BJ (cell line): ENCODE measurements at places on chromosomes 3 and 15.

GRCh38 chr3:85667744-85668143 lies 709.0 kb downstream of the CADM2 start:
- no peak for DNase-seq

DNA sequence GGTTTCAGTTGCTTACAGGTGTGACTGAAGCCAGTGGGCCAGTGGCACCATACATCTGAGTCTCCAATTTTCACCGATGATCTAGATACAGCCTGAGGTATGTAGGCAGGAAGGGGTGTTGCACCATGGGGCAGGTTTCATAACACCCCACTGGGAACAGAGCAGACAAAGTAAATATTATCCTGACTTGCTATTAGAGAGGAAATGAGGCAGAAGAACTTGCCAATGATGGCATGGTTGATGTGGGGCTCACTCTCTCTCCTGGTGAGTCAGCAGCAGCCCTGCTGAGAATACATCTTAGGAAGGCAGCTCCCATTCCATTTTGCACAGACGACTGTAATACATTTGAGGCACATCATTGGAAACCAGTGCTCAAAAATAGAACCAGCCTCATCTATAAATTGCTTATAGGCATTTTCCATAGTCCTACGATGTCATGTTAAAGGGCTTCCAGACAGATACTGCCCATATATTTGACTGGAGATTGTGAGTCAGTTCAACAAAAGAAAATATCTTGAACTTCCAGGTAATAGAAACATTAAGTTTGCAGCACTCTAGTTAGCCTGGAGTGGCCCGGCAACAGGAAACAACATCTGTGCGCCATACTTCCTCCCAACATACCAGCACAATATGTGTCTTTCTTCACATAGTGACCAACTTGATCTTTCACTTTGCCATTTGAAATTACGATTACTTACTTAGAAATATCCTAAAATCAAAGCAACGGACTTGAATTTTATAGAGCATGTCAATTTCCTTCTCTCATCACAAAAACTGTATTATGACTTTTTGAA lies 175.5 kb downstream of the NECTIN3 start:
- peak; percentile 33 for DNase-seq

GRCh38 chr15:29034593-29035335 lies 149.0 kb downstream of the APBA2 start:
- DNase-seq: no peak

DNA sequence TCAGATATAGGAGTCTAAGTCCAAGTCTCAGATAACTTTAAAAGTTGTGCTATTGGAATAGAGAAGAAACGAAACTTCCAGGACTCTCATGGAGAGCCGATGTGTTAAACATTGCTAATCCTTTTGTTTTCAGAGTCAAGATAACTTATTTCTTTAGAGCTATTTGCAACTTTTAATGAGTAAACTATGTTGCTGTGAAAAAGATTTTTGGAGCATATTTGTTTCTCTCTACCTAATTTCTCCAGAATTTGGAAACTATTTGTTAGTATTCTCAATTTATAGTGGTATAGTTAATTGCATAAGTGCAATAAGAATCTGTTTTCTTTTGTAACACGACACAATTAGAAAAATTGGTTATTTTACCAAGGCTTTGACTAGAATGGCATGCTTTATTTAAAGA lies 588.9 kb downstream of the NTRK3 start:
- no peak for DNase-seq

GRCh38 chr15:26867200-26868007 lies 542 bp downstream of the GABRA5 start:
- DNase-seq: no peak

DNA sequence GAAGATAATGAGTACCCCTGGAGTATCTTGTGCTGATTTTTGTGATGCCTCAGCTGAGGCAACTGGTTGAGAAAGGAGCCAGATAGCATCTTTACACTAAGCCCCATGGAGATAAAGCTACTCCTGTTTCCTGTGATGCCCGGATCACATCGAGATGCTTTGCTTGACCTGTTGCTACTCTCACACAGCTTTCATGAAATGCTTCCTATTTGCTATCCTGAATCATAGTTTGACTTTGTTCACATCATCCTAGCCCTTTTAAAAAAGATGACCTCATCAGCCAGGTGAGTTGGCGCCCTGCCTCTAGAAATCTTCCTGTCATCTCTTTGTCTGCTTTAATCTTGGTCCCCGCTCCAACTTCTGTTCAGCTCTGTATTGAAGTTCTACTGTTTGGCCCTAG lies 409.6 kb upstream of the TBL1XR1 start:
- DNase-seq: no peak

GRCh38 chr3:108518895-108519294 lies 8.5 kb upstream of the MYH15 start:
- DNase-seq: no peak

GRCh38 chr3:2655229-2655701 lies 454.9 kb downstream of the IL5RA start:
- DNase-seq: no peak

DNA sequence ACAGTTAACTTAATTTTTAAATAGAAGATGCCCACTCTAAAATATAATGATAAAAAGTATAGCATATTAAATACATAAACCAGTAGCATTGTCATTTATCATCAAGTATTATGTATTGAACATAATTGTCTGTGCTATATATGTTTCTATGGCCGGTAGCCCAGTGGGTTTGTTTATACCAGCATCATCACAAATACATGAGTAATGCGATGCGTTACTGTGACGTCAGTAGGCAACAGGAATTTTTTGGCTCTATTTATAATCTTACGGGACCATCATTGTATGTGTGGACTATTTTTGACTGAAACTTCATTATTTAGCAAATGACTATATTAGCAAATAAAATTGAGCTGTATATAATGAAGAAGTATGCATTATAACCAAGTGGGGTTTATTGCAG lies 82.1 kb downstream of the FLNB start:
- DNase-seq: no peak

DNA sequence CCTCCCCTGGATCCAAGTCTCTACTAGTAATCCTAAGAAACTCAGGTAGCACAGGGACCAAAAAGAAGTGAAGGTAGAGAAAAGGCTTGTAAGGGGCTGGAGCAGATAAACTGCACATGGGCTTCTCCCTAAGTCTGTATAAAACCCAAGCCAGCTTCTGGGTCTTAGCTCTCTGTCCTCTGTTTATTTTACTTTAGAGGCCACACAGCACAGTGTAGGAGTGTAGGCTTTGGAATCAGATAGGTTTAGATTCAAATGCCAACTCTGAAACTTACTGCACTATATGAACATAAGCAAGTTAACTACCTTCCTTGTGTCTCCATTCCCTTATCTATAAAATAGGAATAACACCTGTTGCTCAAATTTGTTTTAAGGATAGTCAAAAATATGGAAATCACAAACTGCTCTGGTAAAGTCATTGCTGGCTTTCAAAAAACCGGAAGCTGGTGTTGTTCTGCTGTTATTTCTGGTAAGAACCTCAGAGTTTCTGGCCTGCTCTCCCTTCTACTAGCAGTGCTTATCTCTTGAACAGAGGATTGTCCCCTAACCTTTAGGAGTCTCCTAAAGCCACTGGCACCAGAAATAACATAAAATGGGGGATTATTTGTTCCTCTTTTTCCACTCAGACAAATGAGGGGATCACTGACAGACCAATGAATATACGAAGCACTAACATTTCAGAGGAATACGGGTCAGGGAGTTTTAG lies 33.8 kb downstream of the PIK3R4 start:
- no peak for DNase-seq

DNA sequence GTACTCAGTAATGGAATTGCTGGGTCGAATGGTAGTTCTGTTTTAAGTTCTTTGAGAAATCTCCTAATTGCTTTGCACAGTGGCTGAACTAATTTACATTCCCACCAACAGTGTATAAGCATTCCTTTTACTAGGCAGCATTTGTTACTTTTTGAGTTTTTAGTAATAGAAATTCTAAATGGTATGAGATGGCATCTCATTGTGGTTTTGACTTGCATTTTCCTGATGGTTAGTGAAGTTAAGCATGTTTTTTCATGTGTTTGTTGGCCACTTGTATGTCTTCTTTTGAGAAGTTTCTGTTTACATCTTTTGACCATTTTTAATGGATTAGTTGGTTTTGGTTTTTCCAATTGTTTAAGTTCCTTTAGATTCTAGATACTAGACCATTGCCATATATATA lies 28.4 kb downstream of the TP63 start:
- DNase-seq: no peak
